NCI-H1694 (cell line): ENCODE measurements at places on chromosomes 11 and 22.

- DNase-seq, result no peak
Observed at GRCh38 chr11:126868741-126869140, 131.8 kb downstream of the KIRREL3 start.

GRCh38 chr22:18965526-18966421 lies 29.7 kb upstream of the PRODH start:
- no peak for DNase-seq

- no peak for DNase-seq
Observed at GRCh38 chr11:10225553-10225952, 68.5 kb downstream of the SBF2 start.

DNA sequence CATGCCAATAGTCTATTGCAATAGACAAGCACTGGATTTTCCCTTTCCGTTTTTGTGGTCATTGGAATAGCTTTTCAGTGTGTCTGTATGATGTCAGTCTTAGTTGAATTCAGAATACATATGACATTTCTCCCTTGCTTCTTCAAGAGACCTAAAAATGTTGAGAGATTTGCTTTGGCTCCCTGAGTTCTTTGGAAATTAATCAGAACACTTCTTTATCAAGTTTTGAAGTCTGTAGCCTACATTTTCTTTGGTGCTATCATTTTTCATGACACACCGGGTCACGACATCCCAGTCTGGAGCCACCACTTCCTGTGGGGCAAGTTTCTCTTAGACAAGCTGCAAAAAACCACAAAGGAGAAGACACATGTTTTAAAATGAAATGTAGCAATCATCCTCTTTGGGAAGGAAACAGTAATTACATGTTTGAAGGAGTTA lies 847.1 kb downstream of the OPCML start:
- no peak for DNase-seq

DNA sequence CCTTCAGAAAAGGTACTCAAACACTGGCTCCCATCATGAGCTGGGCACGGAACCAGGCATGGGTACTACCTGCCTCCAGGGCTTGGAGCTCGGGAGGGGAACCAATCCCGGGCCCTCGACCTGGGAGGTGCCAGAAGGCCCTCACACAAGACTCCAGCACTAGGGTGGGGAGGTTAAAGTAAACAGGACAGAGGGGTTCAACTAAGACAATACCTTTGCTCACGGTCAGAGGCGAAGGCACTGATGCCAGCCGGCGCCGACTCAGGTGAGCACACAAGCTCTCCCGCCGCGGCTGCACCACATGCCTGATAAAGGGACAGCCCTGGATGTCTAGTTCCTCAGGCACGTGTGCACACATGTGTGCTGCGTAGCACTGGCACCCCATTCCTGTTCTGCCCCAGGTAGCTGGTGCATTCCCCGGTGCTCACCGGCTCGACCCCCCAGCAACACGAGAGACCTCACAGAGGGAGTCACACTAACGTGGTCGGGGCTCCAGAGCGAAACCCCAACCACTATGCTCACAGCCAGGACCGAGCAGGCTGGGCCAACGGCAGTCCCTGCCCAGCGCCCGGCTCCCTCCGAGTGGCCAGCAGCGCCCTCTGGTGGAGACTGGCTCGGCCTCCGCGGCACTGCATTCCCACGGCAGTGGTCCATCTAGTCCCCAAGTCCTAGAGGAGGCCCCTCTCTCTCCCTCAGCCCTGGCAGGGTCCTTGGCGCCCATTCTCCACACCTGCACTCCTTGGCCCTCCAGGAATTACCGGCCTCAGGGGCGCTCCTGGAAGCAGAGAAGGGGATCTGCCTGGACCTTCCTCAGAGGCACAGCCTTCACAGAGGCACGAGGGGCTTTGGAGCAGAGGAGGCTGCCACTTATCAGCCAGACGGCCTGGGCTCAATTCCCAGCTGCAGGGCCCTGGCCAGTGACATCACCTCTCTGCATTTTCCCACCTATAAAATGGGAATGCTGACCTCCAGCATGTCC lies 28.8 kb upstream of the MOB2 start:
- DNase-seq, result peak; percentile 37

DNA sequence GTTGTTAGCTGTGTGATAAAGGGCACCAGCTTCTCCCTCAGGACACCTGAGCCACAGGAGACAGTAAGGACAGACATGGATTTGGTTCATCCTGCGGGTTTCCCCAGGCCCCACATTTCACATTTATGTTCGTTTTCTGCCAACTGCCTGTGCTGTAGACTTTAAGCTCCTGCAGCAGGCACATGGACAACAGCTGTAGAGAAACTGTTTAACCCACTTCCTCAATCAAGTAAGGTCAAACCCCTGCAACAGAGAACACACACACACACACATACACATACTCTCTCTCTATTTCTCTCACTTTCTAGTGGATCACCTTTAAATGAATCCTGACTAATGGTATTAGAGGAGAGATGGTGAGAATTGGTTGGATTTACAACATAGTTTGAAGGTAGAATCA lies 90.7 kb downstream of the C11orf87 start:
- no peak for DNase-seq

DNA sequence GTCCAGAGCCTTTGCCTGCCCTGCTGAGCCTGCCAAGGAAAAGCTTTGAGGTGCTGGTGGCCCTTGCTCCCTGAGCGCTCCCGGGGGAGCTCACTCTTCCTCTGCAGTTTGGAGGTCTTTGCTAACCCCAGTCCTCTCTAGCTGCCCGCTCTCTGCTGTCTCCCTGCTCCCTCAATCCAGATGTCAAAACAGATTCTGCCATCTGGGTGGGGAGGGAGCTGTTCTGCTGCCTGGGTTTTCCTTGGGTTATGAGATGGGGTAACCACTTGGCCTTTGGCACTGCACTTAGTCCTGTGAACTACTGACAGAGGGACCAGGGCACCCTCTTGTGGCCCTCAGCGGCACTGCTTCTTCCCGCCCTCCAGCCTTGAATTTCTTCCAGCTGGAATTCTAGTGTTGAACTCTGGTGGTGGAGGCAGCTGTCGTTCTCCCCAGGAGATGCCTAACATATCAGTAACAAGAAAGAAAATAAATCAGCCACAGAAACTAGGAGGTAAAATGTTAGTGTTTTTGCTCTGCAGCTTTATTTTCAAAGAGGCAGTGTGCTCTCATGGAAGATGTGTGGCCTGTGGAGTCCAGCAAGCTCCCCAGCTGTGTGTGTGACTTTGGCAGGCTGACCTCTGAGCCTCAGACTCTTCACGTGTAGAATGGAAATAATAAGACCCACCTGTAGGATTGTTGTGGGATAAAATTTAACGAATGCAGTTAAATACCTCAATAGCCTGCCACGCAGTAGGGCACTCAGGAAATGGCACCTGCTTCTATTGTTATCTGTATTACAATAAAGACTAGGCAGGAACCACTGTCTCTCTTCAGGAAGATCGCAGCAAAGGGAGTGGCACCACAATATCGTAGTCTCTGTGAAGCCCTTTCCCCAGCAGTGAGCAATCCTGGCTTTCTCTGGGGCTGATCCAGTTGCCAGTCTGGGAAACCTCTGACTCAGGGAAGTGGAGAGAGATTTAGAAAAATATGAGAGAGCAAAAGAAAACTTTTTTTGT lies 23.4 kb downstream of the ARFGAP2 start:
- DNase-seq, result peak; percentile 84

GRCh38 chr11:120208777-120209176 lies 2.1 kb upstream of the OAF start:
- no peak for DNase-seq

GRCh38 chr11:43632181-43632580 lies 48.4 kb upstream of the HSD17B12 start:
- DNase-seq, result no peak

DNA sequence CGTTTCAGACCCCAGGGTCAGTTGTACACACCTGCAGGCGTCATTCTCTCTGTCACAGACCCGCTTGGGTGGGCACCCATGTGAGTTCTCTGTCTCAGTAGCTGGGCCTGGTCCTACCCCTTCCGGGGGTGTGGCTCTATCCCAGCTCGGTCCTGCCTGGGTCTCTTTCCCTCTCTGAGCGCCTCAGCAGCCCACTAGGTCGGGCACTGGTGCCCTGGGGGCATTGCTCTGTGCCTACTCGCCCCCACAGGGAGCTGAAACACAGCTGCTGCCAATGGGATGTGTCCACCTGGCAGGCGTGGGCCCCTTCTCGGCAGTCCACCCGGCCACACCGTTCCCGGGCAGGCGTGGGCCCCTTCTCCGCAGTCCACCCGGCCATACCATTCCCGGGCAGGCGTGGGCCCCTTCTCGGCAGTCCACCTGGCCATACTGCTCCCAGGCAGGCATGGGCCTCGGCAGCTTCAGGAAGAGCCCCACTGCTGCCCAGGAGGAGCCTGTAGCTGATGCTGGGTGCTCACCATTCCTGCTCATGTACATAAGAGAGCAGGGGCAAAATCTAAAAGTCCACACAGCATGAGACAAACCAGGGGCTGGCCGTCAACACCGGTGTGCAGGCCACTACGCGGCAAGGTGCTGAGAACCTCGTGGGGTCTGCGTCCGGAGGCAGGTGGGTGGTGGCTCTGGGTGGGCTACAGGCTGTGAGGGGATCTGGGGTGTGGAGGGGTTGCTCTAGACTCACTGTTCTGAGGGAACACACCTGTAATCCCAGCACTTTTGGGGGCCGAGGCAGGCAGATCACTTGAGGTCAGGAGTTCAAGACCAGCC lies 12.3 kb downstream of the MLC1 start:
- DNase-seq, result no peak

GRCh38 chr11:118619444-118620197 lies 12.2 kb downstream of the PHLDB1 start:
- DNase-seq, result no peak
